ENCODE measurements at places on chromosomes 6 and 20.

GRCh38 chr6:157230910-157231309 lies 92.4 kb downstream of the TMEM242 start:
- DNase-seq = no peak

GRCh38 chr20:59273739-59274357 lies 26.6 kb upstream of the EDN3 start:
- no peak for DNase-seq

GRCh38 chr6:153591159-153591558 lies 447.9 kb upstream of the OPRM1 start:
- DNase-seq = no peak

DNA sequence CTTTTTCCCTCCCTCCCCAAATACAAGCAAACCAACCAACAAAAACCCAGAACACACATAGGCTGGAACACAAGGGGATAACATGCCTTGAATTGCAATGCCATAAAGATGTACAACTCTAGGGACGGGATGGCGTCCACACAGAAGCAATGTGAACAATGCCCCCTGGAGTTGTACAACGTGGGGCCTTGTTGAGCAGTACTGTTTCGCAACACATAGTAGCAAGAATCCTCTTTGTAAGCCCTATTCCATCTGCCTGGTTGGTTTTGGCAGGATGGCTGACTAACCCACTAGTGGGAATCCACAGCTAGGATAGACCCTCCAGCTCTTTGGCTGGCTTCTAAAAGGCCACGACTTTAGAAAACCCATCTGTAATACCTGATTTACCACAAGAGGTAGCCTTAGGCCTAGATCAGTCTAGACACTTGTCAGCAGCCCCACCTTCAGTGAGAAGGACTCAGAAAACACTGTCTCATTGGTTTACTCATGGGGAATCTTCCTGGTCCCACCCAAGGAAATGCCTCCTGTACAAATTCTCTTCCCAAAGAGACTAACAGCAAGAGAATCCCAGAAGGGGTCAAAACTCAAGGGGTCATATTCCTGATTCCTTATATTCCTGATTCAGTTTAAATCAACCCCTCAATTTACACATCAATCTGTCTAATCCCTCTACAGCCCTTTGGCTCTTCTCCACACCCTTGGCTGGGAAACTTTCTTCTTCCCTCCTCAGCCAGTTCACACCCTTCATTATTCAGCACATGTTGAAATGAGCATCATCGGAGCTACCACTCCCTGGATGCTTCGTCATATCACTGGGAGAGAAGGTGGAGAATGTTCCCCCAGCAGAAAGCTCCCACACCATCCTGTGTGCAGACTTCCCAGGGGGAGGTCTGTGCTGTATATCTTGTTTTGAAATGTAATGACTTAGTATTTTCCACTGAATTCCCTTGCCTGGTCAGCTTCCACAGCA lies 622.4 kb upstream of the FLRT3 start:
- no peak for DNase-seq

DNA sequence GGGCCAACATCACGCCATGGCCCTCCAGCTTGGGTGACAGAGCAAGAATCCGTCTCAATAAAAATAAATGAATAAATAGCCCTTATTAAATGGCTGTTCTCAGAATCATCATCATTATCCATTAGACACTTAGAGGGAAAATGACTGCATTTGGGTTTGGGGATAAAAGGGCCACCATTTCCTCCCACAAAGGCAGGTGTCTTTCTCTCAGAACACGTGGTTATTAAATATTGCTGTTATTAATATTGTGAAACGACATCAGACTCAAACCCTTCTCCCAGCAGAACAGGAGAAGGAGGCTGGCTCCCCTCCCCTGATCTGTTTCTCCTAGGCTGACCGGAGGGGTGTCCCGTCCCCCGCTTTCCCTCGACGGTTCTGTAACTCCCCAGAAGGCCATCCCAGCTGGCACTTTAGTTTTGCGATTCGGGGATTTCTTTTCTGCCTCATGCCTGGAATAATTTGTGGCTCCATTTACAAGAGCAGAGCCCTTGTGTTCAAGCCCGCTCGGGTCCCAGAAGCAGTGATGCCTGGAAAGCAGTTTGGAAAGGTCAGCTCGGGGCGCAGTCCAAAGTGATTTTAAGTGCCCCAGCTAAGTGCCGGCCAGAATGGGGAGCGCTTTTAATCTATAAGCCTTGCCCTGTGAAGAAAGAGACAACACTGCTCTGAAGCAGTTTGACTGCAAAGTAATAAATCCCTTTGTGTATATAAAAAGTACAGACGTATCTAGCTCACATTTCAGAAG lies 41.9 kb downstream of the EYA2 start:
- no peak for DNase-seq

DNA sequence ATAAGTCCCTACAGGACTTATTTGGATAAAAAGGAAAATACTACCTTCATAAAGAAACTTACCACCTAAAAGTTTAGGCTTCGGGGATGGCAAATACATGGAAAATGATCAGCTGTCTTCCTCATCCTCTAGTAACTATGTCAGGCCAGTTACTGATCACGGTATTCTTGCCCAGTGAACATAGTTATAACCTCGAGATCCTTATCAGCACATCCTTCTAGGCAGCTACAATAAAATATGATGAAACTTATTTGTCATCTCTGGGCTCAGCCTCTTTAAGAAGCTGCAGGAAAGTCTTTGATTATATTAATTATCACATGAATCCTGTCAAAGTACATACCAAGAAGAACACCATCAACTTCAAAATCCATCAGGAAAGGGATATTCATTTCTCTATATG lies 41.8 kb downstream of the SF3B5 start:
- DNase-seq = no peak

DNA sequence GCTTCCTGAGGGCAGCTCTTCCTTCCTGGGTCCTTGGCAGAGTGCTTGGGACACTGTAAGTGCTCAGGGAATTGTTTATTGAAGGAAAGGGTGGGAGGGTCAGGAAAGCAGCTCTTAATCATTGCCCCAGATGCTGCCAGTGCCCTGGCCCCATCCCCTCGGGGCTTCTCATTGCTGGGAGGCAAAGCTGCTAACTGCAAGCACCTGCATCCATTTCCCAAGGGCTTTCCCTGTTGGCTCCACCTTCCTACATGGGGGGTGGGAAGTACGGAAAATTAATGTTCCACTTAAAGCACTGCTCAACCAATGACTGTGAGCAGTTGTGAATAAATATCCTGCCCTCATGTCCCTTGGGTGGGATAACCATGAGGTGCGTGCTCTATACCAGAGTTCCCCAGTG lies 56.4 kb downstream of the NDUFAF5 start:
- DNase-seq = no peak

GRCh38 chr6:40295251-40295950 lies 291.8 kb downstream of the LRFN2 start:
- no peak for DNase-seq

GRCh38 chr6:132130626-132131298 lies 179.6 kb upstream of the CCN2 start:
- no peak for DNase-seq

GRCh38 chr6:131027326-131027725 lies 35.7 kb downstream of the EPB41L2 start:
- DNase-seq = no peak

DNA sequence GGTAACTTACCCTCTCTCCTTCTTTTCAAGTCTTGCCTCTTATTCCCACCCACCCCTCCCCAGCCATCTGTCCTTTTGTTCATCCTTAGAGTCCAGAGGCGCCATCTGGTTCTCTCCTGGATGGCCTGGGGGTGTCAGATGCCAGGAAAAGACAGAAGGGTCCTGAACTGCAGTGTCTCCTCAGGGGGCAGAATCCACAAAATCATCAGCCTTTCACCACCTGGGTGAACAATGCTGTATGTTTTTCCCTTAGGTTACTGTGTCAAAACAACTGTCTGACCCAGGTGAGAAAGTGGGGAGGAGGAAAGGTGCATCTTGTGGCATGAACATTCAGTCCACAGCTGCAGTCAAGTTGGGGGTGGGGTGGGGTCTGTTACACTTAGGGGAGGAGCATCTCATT lies 47.9 kb upstream of the FYN start:
- no peak for DNase-seq

DNA sequence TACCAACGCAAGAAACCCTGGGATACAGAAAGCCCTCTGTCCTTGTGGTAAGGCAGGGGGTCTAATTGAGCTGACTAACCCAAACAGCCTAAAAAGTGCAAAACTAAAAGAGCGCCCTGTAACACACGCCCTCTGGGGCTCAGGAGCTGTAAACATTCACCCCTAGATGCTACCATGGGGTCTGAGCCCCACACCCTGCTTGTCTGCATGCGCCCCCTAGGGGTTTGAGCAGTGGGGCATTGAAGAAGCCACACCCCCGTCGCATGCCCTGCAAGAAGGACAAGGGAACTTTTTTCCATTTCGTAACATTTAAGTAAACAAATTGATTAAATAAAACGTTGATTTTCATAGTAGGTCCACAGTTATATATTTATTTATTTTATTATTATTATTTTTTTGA lies 616.9 kb upstream of the MAN1A1 start:
- peak; percentile 13 for DNase-seq

GRCh38 chr6:25239059-25239458 lies 40.1 kb upstream of the CARMIL1 start:
- no peak for DNase-seq

- DNase-seq = no peak
Observed at GRCh38 chr6:39684790-39685488, 40.3 kb downstream of the KIF6 start.

DNA sequence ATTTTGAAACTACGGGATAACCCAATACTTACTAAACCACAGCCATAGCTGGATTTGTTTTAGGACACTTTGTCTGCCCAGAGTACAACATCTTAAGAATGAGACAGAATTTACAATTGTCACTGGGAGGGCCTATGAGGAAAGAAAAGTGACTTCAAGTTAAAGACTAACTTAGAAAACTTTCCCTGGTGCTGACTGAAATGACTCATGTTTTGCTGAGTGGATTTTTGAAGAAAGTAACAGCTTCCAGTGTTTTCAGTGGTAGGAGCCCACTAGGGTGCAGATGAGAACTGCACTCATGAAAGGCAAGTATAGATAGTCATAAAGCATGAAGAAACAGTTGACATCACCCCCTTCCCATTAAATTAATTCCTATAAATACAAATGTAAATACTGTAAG lies 988.2 kb upstream of the MAP3K7 start:
- DNase-seq = no peak

DNA sequence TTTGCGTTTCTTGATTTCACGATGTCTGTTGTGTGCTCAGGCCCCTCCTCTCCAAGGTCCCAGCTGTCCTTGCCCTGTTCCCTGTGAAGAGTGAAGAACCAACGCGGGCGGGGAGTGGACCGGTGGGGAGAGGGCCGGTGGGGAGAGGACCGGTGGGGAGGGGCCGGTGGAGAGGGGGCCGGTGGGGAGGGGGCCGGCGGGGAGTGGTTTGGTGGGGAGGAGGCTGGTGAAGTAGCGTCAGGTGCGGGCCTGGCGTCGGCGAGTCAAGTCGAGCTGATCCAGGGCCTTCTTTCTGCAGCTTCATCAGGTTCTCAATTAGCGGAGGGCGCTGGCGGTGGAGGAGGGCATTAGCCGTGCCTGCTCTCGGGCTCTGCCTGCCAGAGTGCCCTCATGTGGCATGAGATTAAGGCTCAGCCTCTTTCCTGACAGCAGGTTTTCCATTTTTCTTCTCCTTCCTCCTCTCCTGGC lies 21.2 kb upstream of the BHLHE23 start:
- DNase-seq = no peak

- no peak for DNase-seq
Observed at GRCh38 chr6:30565772-30566171, 5.5 kb upstream of the ABCF1 start.

GRCh38 chr6:18280084-18280483 lies 15.8 kb upstream of the DEK start:
- DNase-seq = no peak

DNA sequence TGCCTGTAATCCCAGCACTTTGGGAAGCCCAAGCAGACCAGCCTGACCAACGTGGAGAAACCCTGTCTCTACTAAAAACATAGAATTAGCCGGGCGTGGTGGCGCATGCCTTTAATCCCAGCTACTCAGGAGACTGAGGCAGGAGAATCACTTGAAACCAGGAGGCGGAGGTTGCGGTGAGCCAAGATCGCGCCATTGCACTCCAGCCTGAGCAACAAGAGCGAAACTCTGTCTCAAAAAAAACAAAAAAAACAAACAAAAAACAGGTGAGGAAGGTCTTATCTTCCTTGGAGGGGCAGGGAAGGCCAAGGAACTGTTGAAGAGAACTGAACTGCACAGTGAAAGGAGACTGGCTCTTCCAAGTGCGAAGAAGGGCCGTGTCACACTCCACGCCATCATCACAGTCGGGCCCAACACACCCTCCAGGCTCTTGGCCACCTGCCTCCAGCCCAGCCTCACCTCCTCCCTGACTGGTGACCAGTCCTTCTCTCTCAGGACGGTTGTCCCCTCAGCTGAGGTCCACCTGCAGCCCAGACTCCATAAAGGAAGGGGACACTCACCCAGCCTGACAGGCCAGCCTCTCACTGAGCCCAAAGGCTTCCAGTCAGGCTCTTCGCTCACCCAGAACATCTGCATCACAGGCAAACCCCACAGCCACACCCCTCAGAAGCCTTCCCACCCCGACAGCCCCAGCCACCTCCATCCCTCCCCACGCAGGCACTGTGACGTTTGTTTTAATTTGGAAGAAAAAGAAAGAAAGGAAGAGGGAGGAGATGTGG lies 4.1 kb downstream of the ZC3H12D start:
- DNase-seq = no peak

GRCh38 chr6:39923861-39924260 lies 10.4 kb downstream of the MOCS1 start:
- DNase-seq = no peak

DNA sequence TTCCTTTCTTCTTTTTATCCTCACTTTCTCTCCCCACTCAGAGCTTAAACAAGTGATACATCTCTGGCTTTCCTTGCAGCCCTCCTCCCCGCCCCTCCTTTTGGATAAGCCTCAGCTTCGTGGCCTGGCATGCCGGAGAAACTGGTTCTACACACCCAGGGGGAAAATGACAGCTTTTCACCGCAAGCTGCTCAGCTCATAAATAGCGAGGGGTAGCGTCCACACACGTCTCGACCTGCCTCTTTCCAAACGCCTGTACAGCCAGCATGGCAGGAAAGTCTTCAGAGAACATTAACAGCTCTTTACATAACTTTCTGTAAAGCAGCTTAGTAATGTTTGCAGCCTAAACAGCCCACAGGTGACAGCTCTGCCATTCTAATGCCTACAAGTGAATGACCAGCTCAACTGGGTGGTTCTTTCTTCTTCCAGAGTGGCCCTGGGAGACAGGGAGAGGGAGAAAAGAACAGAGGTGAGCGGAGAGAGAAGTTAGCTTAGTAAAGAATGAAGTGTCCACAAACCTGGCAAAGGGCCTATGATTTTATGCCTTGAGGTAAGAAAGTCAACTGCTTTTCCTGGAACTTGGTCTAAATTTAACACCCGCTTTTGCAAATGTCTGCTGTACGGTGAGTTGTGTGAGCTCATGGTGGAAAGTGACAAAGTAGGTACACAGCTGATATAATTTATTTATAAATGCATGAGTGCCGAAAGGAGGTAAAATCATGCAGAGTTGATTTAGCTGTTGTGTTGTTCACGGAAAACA lies 251.5 kb downstream of the TFAP2A start:
- DNase-seq = no peak

All from stimulated activated CD4-positive, alpha-beta T cell treated with anti-CD3 and anti-CD28 coated beads, Interleukin-4, amount 100 ng/mL, for 48 hours (primary cell).